Activated naive CD4-positive, alpha-beta T cell treated with anti-CD3 and anti-CD28 coated beads, Interleukin-2, amount 10 ng/mL, durations not matched to agents 5 hours and 36 hours (primary cell): ENCODE measurements at places on chromosomes 5 and 9. TPM values are rescaled to one million over a fixed set of nuclear protein-coding genes. Genes with fewer than 3 reads are reported as not detected.

The TAS2R1 gene
- not detected for total RNA-seq

The SPATA6L gene
- 0.33 TPM for total RNA-seq

The KCNV2 gene
- not detected for total RNA-seq

The CRB2 gene
- total RNA-seq = not detected

The OR1N2 gene
- total RNA-seq = not detected

The WNT8A gene
- not detected for total RNA-seq

The TAL2 gene
- total RNA-seq = 0.33 TPM

The ZNF346 gene
- 20.9 TPM for total RNA-seq

The SAPCD2 gene
- 24.5 TPM for total RNA-seq

The DNAJC21 gene
- total RNA-seq = 55.4 TPM

The MARCOL gene
- not detected for total RNA-seq

The CDH12 gene
- total RNA-seq = not detected

The CCDC112 gene
- total RNA-seq = 1.6 TPM

The ORM2 gene
- not detected for total RNA-seq
